ENCODE measurements at places on chromosomes 5 and 9. TPM values are rescaled to one million over a fixed set of nuclear protein-coding genes. Genes with fewer than 3 reads are reported as not detected.

GRCh38 chr5:149615976-149616375 lies 34.7 kb downstream of the ARHGEF37 start:
- no peak overlapping the region for H3K27ac ChIP-seq
- H3K27me3 ChIP-seq, result no peaks in the 10 kb centered on the region
- no peak overlapping the region for H3K4me3 ChIP-seq
- H3K36me3 ChIP-seq, result no peaks in the 10 kb centered on the region

DNA sequence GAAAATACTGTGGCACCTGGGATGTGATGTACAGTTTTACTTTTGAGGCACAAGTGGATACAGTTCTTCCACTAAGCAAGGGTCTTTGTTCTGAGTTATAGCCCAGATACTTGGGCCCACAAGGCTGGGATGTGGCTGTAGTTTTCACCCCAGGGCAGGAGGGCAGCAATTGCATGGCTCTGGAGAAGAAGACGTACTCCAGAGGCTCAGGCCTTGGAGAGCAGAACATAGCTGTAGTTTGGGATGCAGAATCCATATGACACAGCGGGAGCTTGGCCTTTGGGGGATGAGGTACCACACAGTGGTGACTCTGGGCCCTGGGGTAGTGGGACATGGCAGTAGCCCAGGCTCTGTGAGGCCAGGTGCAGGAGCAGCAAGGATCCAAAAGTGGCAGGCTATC lies 110.8 kb upstream of the FSTL4 start:
- H3K36me3 ChIP-seq, result no peaks in the 10 kb centered on the region
- no peak overlapping the region for H3K4me3 ChIP-seq

DNA sequence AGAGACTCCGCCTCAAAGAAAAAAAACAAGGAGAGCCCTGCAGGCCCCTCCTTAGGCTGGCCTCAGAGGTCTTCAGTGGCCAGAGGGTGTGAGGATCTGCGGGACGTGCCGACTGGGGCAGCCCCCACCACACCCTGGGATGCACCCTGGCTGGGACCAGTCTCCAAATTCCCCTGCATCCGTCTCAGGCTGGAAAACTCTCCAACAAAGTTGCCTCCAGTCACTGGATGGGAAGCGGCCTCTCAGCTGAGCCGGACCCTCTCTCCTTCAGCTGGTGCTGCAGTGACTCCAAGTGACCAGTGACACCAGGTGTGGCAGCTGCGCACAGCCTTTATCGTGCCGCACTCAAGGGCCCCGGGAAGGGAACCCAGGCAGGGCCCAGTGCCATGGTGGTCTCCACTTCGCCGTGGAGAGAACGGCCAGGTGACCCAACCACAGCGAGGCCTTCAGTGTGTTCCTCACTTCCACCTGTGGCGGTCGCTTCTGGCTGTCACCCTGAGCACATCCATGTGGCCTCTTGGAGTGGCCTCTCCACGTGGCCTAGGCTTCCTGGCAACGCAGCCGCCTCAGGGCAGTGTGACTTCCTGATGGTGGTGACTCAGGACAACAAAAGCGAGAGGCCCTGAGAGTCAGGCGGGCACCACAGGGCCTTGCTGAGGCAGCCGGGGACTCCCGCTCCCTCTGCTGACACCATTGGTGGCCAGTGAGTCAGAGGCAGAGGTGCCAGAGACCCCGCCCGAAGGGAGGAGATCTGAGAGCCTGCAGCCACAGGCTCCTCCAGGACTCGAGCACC lies 19.3 kb upstream of the CAMSAP1 start:
- no peaks in the 10 kb centered on the region for H3K27me3 ChIP-seq
- peaks cover 17% of the 10 kb centered on the region for H3K4me1 ChIP-seq
- peak overlapping the region; percentile 75 for H3K27ac ChIP-seq
- no peaks in the 10 kb centered on the region for H3K36me3 ChIP-seq
- peak; percentile 95 for DNase-seq
- H3K4me3 ChIP-seq, result no peak overlapping the region

SOHLH1 gene
- not detected for total RNA-seq

CARTPT gene
- not detected for total RNA-seq

DNA sequence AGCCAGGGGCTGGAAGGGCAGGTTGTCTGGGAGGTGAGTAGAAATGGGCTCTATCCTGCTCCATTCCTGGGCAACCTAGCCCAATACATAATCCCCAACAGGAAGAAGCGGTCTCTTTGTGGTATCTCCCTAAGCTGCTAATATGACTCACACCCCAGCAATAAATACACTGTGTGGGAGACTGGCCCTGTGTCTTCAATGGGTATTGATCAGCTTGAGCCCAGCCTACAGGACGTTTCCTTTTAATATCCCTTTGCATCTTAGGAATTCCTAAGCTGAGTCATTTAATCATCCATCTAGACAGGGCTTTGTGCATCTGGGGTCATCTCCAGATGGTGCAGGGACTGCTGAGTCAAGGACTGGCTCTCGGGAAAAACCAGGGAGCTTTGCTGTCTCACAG lies 207.0 kb upstream of the PANK3 start:
- no peaks in the 10 kb centered on the region for H3K36me3 ChIP-seq
- no peak overlapping the region for H3K27ac ChIP-seq
- peak; percentile 9 for DNase-seq
- H3K4me1 ChIP-seq, result no peaks in the 10 kb centered on the region
- H3K27me3 ChIP-seq, result peaks cover 86% of the 10 kb centered on the region
- H3K4me3 ChIP-seq, result no peak overlapping the region

DNA sequence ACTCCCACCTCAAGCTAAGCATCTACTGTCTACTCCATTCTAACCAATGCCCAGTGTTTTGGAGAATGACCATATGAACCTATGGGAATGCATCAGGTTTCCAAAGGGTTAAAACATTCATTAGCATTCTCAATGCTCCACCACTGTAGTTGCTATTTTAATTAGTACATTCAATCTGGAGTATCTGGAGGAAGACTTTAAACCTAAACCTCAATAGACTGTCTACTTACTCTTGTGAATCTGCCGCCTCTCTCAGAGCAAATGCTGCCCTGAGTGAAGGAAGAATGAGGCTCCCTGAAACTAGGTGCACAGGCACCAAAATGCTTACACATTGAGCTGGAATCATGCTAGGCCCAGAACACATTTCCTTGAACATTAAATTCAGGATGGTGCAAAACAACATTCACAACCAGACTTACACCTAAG lies 2.0 kb downstream of the ENC1 start:
- DNase-seq, result no peak
- peak overlapping the region; percentile 91 for H3K4me3 ChIP-seq
- peaks cover 19% of the 10 kb centered on the region for H3K36me3 ChIP-seq

C5orf15 gene
- 22.7 TPM for total RNA-seq

GRCh38 chr5:102895234-102895633 lies 140.1 kb downstream of the PAM start:
- no peak for DNase-seq
- H3K4me3 ChIP-seq, result no peak overlapping the region
- no peak overlapping the region for H3K27ac ChIP-seq
- H3K27me3 ChIP-seq, result no peaks in the 10 kb centered on the region

IL13 gene
- total RNA-seq, result not detected

REXO4 gene
- total RNA-seq, result 34.1 TPM

SLC6A19 gene
- total RNA-seq, result not detected

- DNase-seq, result no peak
- no peaks in the 10 kb centered on the region for H3K27me3 ChIP-seq
- peaks cover 10% of the 10 kb centered on the region for H3K36me3 ChIP-seq
- H3K27ac ChIP-seq, result no peak overlapping the region
Observed at GRCh38 chr9:131169563-131170240, 44.3 kb downstream of the NUP214 start.

- H3K27me3 ChIP-seq, result peaks cover 38% of the 10 kb centered on the region
- H3K27ac ChIP-seq, result no peak overlapping the region
- no peak for DNase-seq
- no peak overlapping the region for H3K4me3 ChIP-seq
- H3K36me3 ChIP-seq, result no peaks in the 10 kb centered on the region
Observed at GRCh38 chr5:5699062-5699461, 276.6 kb downstream of the ICE1 start.

ARID3C gene
- not detected for total RNA-seq

MORN5 gene
- not detected for total RNA-seq

DNA sequence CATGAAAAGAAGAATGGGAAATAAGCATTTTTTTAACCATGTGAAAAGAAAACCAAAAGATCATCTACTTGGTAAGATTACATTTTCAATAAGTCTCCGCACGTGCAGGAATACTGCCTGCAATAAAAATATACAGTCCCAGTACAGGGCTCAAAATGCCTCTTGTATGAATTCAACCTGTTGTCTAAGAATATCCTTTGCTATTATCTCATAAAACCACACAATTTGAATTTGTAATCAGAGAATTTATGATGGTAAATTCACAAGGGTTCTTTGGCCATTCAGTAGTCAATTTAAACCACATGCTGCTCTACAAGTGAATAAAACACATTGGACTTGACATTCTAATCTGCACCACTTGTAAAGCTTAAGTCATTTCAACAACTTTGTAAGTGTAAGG lies 46.6 kb downstream of the ST8SIA4 start:
- H3K4me3 ChIP-seq, result no peak overlapping the region
- no peaks in the 10 kb centered on the region for H3K36me3 ChIP-seq
- no peak for DNase-seq
- H3K27me3 ChIP-seq, result no peaks in the 10 kb centered on the region

DNA sequence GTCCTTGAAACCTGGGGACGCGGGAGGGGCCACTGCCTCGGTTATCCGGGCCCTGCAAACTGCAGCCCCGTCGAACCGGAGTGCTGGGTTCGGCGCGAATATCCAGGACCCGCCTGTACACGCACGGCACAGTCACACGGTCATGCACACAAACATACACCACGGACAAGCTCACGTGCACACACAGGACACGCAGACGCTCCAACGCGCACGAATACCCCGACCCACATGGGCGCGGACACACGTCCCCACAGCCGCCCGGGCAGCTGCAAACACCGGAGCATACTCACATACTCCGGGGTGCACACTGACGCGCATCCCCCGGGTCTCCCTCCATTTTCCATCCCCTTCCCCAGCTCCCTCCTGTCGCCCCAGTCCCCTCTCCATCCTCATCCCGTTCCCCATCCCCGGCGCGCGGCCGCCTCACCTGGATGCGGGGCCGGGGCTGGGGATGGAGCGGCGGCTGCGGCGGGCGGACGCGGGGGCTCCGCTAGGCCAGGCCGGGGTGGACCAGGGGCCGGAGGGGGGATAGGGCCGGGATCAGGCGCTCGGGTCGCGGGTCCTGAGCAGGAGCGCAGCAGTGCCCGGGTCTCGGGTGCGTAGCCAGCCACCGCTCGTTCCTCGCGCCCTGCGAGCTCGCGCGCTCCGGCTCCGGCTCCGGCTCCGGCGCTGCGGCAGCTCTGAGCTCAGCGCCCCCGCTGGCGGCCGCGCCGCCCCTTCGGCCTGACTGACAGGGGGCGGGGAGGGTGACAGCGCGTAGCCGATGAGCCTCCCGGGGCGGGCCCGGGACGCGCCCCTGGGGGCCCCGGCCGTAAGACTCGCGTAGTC lies at the start of the genes EIF4E1B and SNCB:
Gene EIF4E1B (plus strand): TSS at position 823 of the 828 bp plus-strand sequence. CDS start 12,113 bp downstream, outside the sequence.
Gene SNCB (minus strand): TSS at position 682 of the 828 bp plus-strand sequence. CDS start 880 bp downstream, outside the sequence.
- no peak within 1 kb of the TSS for H3K27ac ChIP-seq
- H3K27me3 ChIP-seq, result peaks cover 18% of the 10 kb centered on the region
- H3K36me3 ChIP-seq, result no peaks in the 10 kb centered on the region
- H3K4me3 ChIP-seq, result peak within 1 kb of the TSS; percentile 66

DNA sequence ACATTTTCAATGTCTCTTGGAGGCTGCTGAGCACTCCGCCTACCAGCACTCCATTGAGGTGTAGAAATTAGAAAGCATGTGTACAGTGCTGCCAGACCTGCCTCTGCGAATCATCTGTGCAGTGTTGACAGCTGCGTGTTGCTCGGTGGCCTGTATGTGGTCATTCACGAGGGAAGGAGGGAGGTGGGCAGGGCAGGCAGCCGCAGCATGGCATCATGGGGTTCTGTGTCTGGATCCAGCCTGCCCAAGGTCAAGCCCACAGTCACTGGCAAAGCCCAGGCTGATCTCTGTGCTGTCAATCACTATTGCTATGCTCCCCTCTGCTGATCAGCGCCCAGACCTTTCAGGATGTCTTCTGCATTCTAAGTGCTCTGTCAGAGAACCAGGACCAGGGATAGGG lies 8.0 kb upstream of the PDZD2 start:
- no peak for DNase-seq
- H3K27me3 ChIP-seq, result 0 out of 2 replicates have a peak, but pooled peaks cover 3% of the 10 kb centered on the region
- H3K4me1 ChIP-seq, result peaks cover 2% of the 10 kb centered on the region
- no peaks in the 10 kb centered on the region for H3K36me3 ChIP-seq
- no peak overlapping the region for H3K27ac ChIP-seq

DNA sequence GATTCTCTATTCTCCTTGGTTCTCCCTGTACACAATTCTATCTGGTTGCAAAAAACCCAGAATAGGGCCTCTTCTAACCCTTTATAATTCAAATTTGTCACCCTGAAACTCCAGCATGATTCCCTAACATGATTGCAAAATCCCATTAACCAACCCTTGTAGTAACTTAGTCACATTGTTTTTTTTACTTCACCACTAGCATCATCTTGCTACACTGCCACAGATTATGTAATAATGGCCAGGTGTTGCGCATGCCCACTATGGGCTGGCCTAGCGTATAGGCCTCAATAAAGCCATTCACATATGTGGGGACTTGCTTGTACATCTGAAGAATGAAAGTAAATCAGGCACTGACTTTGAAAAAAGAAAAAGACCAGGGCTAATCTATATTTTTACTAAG lies 25.7 kb downstream of the FAM170A start:
- no peaks in the 10 kb centered on the region for H3K4me1 ChIP-seq

DNA sequence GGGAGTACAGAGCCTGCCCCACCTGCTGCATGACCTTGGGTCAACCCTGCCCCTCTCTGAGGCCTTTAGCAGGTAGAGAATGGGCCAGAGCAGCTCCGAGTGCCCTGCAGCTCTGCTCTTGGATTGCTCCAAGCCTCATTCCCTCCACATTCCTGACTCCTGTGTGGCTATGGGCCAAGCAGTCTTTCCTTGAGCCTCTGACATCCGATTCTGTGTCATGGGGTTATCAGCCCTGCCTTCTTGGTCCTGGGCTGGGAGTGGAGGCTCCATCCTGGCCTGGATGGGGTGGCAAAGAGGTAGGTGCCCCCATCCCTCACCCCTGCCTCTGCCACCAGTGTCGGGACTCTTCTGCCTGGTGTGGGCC lies 13.7 kb downstream of the FPGS start:
- no peaks in the 10 kb centered on the region for H3K4me1 ChIP-seq
- peaks cover 10% of the 10 kb centered on the region for H3K36me3 ChIP-seq
- H3K4me3 ChIP-seq, result no peak overlapping the region
- no peaks in the 10 kb centered on the region for H3K27me3 ChIP-seq

GRCh38 chr5:128007939-128008338 lies 75.6 kb upstream of the SLC12A2 start:
- no peaks in the 10 kb centered on the region for H3K36me3 ChIP-seq
- H3K27me3 ChIP-seq, result no peaks in the 10 kb centered on the region
- no peak overlapping the region for H3K4me3 ChIP-seq
- no peaks in the 10 kb centered on the region for H3K4me1 ChIP-seq
- H3K27ac ChIP-seq, result no peak overlapping the region
- no peak for DNase-seq

GRCh38 chr9:23731353-23731752 lies 94.7 kb downstream of the ELAVL2 start:
- H3K27ac ChIP-seq, result no peak overlapping the region
- H3K4me3 ChIP-seq, result no peak overlapping the region
- DNase-seq, result no peak
- H3K36me3 ChIP-seq, result peaks cover 4% of the 10 kb centered on the region
- no peaks in the 10 kb centered on the region for H3K27me3 ChIP-seq

SLC6A18 gene
- not detected for total RNA-seq

ABO gene
- total RNA-seq, result not detected

GRCh38 chr5:167783145-167783817 lies 508.2 kb upstream of the WWC1 start:
- peaks cover 20% of the 10 kb centered on the region for H3K27me3 ChIP-seq
- H3K36me3 ChIP-seq, result no peaks in the 10 kb centered on the region
- H3K4me3 ChIP-seq, result no peak overlapping the region
- no peak overlapping the region for H3K27ac ChIP-seq
- no peak for DNase-seq

All from PC-3 (cell line).